KG1 (cell line): ENCODE measurements at places on chromosomes 6 and 20.

DNA sequence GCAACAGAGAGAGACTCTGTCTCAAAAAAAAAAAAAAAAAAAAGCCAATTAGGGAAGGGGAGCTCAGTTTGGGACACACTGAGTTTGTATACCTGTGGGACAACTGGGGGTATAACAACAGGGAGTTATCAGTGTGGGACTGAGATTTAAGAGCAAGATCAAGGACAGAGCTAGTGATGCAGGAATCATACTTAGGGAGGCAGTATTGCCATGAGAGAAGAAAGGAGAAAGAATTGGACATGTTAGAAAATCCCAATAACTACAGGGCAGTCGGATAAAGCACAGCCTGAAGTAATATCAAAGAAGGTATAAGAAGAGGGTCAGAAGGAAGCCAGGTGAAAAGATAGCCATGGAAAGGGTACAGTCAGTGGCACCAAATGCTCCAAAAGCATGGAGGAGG lies 121.2 kb downstream of the PTPRT start:
- no peak for DNase-seq

- no peak for DNase-seq
Observed at GRCh38 chr6:123802351-123802696, 1.3 kb upstream of the NKAIN2 start.

GRCh38 chr6:116018976-116019375 lies 41.7 kb downstream of the FRK start:
- DNase-seq, result no peak

DNA sequence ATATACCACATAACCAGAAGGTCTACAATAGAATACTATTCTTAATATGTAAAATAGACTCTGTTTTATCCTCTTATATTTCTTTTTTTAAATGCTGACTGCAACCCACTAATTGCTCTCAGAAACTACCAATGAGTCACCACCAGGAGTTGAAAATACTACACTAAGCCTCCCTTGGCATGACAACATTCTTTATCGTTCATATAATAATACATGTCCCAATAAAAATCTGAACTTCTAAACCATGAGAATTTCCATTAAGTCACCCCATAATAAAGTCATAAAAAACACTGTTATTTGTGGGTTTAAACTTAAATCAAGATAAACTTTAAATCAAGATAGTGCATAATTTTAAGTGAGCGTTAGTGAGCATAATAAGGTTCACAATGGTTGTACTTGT lies 4.2 kb downstream of the HACE1 start:
- DNase-seq, result no peak

GRCh38 chr6:32862725-32863124 lies 8.7 kb downstream of the PSMB9 start:
- no peak for DNase-seq

DNA sequence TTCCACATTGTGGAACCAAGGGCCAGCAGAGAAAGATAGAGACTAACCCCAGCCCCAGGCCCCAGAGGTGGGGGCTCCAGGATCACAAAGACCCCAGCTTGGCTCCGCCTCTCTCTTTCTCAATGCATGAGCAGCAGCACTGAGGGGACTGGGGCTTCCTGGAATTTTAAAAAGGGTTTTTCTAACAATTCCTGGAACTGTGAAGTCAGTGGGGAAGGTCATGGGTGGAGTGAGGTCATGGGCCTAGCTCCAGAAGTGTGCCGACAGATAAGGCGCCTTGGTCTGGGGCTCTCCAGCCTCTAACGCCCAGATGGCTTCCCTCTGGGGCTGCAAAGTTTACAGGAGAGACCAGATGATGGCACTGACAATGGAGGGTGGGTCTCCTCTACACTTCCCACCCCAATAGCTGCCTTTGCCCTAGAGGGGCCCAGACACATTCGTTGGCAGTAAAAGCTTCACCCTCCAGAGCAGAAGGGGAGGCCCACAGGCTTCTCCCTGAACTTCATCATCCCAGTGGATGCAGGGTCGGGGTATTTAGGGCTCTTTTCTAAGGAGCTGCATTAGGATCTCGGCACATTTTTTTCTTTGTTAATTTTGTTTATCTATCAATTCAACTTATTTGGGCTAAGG lies 46.9 kb upstream of the CD93 start:
- no peak for DNase-seq

GRCh38 chr6:36028877-36029324 lies 1.3 kb downstream of the MAPK14 start:
- peak; percentile 53 for DNase-seq

DNA sequence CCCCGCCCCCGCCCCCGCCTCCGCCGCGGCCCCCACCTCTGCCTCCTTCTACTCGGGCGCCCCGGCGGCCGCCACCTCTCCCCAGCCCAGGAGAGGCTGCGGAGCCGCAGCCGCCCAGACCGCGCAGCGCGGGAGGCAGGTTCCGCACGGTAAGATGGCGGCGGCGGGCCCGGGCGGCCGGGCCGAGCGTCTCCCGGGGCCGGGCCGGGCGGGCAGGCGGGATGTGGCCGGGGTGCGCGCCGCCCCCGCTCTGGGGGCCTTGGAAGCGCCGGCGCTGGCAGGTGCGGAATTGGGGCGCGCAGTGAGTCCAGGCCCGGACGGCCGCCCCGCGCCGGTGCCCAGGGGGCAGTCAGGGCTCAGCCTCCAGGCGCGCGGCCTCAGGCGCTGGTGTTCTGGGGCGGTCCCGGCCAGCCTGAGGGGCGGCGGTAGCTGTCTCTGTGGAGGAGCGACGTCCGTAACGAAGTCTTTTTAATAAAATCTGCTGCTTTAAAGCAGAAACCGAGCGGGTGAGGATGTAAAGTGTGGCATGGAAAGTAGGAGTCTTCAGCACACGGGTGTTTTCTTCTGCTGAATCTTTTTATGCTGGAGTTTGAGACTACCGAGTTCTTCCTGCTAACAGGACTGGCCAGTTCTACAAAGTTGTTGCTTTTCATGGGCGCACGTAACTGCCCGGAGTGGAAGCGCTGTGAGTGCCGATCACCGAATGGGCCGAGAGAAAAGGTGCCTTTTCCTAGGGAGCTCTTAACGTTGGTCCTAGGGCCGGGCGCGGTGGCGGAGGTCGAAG lies at the start of gene GID8:
GID8 (plus strand) TSS at position 43 of the 784 bp plus-strand sequence. CDS start 3,356 bp downstream, outside the sequence.
- no peak for DNase-seq

- DNase-seq, result no peak
Observed at GRCh38 chr6:100105919-100106529, 112.0 kb upstream of the MCHR2 start.

GRCh38 chr6:47096211-47096895 lies 54.2 kb upstream of the ADGRF1 start:
- DNase-seq, result no peak

DNA sequence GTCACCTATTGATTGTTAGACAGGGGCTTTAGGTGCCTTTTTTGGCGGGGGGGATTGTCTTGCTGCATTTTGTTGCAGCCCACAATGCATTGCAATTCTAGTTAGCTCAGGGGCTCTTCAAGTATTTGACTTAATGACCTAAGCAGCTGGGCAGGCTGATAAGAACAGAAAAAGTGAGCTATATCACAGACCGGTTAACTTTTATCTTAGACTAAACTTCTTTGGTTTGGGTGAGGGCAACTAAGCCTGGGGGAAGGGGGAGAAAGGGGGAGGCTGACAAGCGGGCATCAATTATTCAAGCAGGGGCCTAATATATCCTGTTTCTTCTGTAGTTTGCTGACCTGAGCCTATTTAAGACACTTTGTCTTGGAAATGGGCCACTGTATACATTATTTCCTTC lies 66.0 kb upstream of the GPR6 start:
- no peak for DNase-seq

DNA sequence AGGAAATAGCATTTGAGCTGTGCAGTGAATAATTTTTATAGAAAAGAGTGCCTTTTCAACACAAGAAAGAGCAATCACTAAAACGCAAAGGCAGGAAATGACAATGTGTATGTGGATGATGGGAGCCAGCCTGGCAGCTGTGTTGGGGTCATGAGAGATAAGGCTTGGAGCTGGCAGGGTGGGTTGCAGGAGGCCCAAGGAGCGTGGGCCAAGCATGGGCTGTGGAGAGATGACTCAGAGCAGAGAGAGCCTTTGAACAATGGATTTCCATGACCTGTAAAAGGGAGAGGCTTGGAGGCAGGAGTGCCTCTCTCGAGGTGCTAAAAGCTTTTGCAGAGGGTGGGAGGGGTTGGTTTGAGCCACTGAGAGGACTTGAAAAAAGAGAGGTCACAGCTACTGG lies 6.6 kb upstream of the TBC1D7 start:
- DNase-seq, result no peak

DNA sequence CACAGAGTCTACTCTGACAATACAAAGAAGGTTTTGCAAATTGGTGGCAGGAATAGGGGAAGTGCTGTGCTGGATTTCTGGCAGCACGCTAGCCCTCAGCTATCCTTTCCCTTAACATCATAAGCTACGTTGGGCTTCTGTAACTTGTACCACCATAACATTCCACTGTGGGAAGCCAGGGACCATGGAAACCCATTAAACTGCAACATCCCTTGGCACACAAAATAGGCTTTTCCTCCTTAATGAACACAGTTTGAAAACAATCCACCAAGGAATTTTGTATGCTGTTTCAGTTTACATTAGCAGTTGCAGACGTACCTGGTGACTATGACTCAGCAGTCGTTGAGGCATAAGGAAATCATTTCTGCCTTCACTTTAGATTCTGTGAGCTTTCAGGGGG lies 203.9 kb upstream of the RAB32 start:
- DNase-seq, result no peak

- DNase-seq, result no peak
Observed at GRCh38 chr6:48109944-48110343, 1.1 kb downstream of the PTCHD4 start.

DNA sequence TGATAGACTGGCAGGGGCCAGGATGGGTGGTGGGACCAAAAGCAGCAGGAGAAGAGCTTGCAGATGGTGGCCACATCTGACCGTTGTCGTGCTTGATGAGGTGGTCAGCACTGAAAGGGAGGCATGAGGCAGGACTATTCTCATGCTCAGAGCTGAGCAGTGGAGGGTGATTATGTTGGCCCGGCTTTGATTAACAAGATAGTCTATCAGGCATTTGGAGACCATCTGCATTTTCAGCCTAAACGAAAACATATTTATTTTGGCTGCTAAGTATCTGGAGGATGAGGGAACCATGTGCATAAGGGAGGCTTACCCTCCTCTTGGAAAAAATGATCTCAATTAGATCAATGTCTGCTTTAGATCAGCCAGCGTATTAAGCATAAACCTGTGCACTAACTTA lies 141.6 kb upstream of the KCNK16 start:
- no peak for DNase-seq

DNA sequence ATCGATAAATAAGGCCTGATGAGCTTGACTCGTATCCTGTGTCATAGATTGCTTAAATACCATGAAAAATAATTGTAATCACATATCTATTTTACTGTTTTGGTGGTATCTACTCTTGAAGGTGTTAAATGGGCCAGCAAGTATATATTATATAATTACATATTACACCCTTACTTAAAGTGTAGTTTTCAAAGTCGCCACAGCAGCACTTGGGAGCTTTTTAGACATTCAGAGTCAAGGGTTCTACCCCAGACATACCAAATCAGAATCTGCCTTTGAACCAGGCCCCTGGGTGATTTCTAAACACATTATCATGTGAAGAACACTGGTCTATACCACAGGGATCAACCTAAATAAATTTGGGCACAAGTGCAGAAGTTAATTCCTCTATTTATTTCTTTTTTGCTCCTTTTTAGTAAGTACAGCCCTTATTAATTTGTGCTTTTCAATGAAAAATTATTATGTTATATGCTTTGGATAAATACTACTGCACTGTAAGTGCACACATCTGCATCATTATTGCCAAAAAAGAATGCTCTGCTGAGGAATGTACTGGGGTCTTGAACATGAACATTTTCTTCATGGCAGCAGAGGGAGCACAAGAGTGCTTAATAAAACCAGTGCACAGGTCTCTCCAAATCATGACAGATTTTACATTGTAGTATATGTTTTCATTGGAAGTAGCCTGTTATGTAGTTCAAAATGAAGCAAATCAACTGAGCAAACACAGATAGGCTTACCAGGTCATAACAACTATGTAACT lies 3.1 kb upstream of the ATXN1 start:
- DNase-seq, result no peak

DNA sequence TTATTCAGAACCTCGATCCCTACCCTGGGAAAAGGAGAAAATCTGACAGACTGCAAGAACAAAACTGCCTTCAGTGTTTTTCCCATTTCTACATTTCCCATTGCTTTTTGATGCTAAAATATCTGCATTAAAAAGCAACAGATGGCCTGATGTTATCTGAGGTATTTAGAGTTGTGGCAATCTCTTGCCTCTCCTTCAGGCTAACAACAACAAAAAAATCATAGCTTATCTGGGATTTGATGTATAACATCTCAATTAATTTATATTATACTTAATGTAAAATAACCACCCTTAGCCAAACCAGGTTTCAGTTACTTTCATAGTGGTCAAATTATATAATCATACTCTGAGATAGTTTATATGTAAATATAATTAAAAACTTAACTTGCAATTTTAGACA lies 15.8 kb upstream of the GABRR2 start:
- no peak for DNase-seq
